ENCODE measurements at places on chromosomes 1 and 21. TPM values are rescaled to one million over a fixed set of nuclear protein-coding genes. Genes with fewer than 3 reads are reported as not detected.

Gene EIF4G3
- 69.5 TPM for total RNA-seq

Gene DNAH14
- 7.0 TPM for total RNA-seq

Gene GGPS1
- total RNA-seq: 15.4 TPM

Gene TNFRSF18
- 2.8 TPM for total RNA-seq

Gene KRTAP12-2
- total RNA-seq: not detected

Gene TMEM79
- total RNA-seq: 1.5 TPM

Gene ICOSLG
- 9.1 TPM for total RNA-seq

Measured in omental fat pad (tissue), 4 donors.